ENCODE measurements at places on chromosomes 12 and 14.

DNA sequence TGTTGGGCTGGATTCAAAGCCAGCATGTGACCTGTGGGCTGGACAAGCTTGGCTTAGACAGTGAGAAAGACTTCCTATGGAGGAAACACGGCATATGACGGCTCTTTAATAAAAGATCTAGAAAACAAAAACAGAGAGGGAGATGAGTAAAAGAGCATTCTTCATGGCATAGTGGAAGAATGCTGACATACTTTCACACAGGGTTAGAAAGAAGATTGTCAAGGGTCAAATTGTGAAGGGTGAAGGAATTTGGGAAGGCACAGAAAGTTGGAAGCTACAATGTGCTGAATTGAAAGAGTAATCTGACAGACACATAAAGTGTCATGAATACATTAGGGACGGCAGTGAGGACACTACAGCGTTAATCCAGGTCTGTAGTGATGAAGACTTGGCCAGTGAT lies 63.4 kb downstream of the GALNT4 start:
- no peak for DNase-seq

GRCh38 chr14:69039288-69039628 lies 60.2 kb upstream of the ACTN1 start:
- DNase-seq, result no peak

DNA sequence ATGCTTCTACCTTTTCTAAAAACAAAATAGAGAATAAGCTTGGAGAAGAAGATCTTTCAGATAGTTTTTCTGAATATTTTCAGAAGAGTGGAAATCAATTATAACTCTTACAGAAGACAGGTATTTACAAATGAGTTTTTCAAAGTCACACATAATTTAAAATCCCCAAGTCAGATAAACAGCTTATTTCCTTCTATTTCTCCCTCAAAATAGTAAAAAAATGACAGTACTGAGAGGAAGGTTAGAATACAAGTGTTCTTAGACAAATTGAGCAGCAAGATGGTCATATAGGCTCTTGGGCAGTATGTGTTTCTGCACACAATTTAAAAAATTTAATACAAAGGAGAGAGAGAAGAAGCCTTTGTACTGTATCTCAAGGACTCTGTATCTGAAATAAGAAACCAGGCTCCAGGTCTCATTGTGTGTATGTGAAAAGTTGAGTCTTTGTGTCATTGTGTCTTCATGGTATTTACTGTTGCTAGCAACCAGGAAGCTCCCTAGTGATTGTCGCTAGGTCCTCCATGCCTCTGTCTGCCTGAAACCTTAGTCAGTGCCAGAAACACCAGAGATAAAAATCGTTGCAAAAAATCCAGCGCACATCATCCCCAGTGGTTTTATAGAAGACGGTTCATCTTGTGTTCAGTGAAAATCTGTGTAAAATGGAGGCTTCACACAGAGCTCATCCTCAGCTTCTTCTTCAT lies 12.9 kb upstream of the TUBA1A start:
- no peak for DNase-seq

DNA sequence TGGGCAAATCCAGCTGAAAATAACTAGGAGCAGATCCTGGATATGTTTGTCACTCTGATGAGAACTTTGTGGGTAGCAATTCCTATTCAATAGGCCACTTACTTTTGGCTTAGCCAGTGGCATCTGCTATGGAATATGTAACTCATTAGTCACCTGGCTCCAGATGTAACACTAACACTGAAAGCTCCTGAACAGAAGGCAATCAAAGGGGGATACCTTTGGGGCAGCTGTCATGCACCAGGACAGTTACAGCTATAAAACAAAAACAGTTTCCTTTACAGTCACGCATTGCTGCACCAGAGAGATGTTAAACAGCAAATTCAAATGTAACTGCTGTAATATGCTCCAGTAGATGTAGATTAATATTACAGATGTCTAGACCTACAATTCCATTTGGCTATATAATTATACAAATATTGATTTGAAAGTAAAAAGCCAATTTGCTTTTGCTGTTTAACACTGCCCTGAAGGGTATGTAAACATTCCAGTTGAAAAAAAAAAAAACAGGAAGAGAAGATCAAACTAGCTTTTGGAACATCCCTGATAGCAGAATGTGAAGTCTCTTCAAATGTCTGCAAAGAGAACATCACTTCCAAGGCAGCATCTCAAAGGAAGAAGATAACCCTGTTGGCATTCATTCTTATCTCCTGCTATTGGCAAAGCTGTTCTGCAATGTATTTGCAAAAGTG lies 18.4 kb downstream of the RACGAP1 start:
- DNase-seq, result no peak

DNA sequence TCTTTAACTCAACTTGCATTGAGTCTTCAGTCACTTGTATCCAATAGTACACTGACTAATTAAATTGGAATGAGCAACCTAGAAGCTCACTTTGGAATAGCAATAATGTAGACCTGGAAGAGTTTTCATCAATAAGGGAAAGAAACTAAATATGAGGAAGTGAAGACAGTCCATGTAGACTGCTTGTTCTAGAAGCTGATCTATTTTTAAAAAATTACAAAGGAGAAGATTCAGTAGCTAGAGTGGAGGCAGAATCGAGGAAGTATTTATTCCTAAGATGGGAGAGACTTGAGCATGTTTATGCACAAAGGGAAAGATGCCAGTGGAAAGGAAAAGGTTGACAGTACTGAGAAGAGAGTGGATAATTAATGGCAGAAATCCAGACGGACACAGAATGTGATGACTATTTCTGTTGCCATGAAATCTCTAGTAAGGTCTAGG lies 156.3 kb upstream of the PDE3A start:
- no peak for DNase-seq

DNA sequence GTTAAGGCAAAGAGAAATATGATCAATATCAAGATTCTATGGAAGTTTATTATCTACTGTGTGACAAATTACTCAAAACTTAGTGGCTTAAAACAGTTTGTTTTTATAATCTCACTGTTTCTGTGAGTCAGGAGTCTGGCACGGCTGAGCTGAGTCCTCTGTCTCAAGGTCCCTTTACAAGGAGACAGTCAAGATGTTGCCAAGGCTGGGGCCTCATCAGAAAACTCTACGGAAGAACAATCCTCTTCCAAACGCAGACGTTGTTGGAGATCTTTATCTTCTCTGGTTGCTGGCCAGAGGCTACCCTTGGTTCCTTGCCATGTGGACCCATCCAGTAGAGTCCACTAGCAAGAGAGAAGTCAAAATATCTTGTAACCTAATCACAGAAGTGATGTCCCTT lies 100.6 kb upstream of the CCND2 start:
- DNase-seq, result no peak

- no peak for DNase-seq
These were observed 21.4 kb downstream of the PACS2 start for GRCh38 chr14:105335735-105336476.

DNA sequence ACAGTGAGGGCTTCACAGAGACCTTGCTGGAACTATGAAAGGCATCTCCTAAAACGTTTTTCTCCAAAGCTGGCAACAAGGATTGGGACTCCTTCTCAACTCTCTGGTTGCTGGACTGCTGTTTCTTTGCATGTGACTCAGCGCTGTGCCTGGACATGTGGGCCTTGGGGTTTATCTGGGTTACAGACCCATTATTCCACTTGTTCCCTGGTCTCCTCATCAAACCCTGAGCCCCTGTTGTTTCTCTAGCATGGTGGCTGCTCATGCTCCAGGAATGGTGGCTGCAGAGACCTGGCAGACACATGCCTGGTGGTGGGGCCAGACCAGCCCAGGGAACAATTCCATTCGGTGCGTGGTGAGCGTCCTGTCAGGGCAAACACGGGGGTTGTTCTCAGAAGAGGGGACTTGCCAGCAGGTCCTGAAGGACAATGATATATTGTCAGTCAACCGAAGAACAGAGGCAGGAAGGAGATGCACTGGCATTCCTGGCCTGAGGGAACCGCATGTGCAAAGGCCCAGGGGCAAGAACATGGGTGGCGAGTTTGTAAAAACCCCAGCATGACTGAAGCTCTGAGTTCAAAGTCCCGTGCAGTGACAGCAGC lies 320.1 kb upstream of the RTL1 start:
- no peak for DNase-seq

- no peak for DNase-seq
These were observed 475.8 kb upstream of the TMEM132C start for GRCh38 chr12:127791217-127791616.

DNA sequence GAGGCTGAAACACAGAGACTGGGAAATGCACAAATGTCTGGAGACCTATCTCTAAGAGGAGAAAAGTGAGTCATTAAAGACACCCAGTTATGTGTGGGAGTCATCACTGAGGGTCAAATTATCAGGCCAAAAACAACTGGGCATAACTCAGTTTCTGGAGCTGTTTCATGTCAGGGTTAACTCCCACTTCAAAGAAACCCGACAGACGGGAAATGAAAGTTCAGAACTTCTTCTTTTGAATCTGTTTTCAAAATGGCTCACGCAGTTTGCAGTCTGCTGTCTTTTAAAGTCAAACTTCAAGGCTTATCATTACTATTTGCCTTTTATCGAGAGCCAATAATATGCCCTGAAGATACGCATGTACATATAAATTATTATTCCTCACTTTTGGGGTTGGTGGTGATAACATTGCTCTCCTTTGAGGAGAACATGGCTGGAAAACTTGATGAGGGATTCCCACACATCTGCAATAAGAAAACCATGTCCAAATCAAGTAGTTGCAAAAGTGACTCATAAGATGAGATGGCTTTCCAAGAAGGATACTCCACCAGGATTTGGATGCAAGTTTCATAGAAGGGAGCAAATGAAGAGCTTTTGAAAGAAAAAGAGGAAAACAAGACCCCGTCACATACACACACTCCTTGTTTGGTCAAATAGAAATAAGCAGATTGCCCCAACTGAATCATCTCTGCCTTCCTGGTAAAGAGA lies 341.4 kb downstream of the ADAMTS20 start:
- no peak for DNase-seq

- no peak for DNase-seq
These were observed 4.4 kb downstream of the ZBTB42 start for GRCh38 chr14:104805326-104805678.

- no peak for DNase-seq
These were observed at the start of gene GLI1 for GRCh38 chr12:57459750-57460467. GLI1 (plus strand) TSS chr12:57459785; CDS start chr12:57463692, 3,907 bp downstream.

- DNase-seq, result no peak
These were observed 289.1 kb upstream of the RTL1 start for GRCh38 chr14:101192661-101193000.

Data from stimulated activated effector memory CD8-positive, alpha-beta T cell treated with anti-CD3 and anti-CD28 coated beads, Interleukin-12 subunit alpha, Interleukin-12 subunit beta, amount 100 ng/mL, for 72 hours (primary cell).